ENCODE measurements at places on chromosomes 1 and 21.

- no peak for DNase-seq
Measured at GRCh38 chr1:37246631-37247030, 212.3 kb upstream of the GRIK3 start.

DNA sequence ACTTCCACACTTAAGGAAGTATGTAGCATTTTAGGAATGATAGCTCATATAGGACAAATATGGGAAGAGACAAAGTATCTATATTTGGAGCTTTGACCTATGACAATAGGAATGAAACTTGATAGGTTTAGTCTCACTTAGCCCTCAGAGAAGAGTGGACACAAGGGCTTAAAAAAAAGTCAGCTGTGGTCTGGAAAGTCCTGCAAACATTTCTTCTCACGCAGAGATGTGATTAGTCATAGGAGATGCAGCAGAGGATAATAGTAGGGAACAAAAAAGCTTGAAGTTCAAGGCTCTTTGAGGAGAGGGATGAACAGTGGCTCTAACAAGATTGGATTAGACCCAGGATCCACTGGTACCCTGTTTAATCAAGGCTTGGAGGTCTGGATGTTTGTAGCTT, 14.8 kb upstream of the RNF220 start:
- DNase-seq: no peak

GRCh38 chr1:244089561-244089960, 38.5 kb downstream of the ZBTB18 start:
- no peak for DNase-seq

DNA sequence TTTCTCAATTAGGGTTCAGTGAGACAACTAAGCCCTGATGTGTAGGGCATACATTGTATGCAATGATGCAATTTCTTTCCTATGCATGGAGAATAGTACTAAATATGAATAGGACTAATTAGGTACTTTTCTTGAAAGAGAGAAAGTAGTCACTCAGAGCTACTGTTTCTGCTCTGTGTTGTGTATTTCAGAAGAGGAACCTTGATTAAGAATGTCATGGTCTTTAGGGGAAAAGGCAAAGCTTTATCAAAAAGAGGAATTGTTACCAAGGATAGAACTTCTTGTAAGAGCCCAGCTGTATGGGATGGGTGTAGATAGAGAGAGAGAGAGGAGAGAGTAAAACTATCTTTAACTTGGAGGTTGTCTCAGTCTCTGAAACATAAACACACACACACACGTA, 49.1 kb downstream of the HLX start:
- DNase-seq: no peak

DNA sequence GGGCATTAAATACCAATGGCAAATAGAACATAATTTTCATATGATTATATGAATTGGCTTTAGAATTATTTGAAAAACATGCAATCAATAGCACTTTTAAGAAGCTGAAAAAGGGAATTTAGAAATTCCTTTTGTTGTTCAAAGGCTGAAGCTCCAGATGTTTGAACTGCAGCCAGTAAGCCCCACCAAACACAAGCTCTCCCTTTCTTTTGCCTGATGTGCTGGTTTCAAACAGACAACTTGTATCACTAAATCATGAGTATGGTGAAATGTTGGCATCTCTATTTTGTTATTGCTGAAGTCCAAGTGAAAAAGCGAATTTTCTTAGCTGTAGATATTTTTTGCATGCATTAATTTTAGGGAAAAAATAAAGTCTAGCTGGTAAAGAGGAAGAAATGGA, 27.5 kb upstream of the NCAM2 start:
- peak; percentile 0 for DNase-seq

DNA sequence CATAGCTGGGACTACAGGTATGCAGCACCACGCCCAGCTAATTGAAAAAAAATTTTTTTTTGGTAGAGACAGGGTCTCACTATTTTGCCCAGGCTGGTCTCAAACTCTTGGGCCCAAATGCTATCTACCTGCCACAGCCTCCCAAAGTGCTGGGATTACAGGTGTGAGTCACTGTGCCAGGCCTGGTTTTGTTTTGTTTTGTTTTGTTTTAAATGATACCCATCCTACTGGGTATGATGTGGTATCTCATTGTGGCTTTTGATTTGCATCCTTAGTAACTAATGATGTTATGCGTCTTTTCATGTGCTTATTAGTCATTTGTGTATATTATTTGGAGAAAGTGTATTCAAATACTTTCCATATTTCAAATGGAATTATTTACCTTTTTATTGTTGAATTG, 142.3 kb downstream of the VPS13D start:
- DNase-seq: no peak

DNA sequence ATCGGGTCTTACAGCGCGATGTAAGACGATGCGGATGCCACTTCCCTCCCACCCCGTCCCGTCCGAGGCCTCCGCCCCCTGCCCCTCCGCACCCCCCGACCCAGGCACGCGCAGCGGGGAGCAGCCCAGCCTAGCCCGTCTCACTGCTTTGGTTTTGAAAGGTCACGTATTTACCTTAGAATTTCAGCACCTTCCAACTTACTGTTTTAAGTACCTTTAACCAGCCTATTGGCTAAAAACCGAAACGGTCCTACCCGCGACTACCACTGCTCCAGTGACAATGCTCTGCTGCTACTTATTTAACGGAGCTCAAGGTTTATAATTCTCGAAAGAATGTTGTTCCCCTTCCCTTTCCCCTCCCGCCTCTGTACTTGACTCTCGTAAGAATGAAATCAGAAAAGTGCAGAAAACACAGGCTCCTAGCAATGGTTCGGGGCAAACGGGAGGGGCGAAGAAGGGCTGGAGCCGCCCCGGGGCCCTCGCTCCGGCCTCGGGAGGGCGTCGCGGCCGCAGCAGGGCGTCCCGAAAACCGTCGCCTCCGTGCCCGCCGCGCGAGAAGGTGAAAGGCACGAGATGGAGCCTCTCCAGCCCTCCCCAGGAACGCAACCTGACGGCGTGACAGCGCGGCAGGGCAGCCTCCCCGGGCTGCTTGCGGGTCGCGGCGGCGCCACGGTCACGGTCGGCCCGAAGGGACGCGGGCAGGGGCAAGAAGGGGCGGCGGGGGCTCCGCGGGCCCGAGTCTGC, 667 bp downstream of the TMEM50B start:
- DNase-seq: no peak

GRCh38 chr1:222404710-222405109, 143.2 kb downstream of the HHIPL2 start:
- DNase-seq: no peak

DNA sequence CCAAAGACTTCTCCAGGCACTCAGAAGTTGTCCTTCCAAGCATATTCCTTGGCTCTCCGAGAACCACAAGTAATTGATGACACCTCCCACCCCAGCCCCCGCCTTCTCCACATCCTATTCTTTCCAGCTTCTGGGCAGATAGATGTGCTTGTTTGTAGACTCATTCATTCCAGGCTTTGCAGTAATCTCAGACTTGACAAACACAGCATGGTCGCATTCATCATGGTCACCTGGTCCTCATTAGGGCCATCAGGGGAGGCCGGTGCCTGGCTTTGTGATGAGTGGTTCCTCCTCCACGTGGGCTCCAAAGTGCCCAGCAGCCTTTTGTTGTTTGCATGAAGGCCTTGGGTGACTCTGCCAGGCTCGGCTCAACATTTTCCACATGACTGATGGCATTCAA, 28.5 kb upstream of the KCNE2 start:
- DNase-seq: no peak

- DNase-seq: no peak
Measured at GRCh38 chr1:196136396-196136795, 471.8 kb downstream of the KCNT2 start.

DNA sequence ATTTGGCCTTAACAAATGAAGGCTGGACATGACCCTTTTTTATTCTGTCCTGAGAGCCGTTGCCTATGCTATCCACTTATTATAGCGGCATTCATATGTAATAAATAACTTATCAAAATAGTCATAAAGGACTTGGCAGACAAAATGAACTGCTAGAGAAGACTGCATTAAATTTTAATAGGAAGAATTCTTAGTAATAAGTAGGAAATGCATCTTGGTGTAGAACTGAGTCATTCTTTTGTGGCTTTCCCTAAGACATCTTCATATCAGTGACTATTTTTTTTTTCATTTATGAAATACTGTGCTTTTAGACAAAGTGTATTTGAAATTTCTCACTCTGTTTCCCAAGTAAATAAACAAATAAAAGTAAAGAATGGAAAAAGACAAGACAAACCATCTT, 45.6 kb downstream of the PBX1 start:
- DNase-seq: no peak

- DNase-seq: no peak
Measured at GRCh38 chr1:36514501-36514900, 31.8 kb upstream of the CSF3R start.

GRCh38 chr1:50419907-50420677, 3.2 kb downstream of the DMRTA2 start:
- no peak for DNase-seq

GRCh38 chr1:211630236-211631081, 45.0 kb downstream of the NEK2 start:
- DNase-seq: no peak

- no peak for DNase-seq
Measured at GRCh38 chr1:237712082-237712481, 178.6 kb downstream of the ZP4 start.

DNA sequence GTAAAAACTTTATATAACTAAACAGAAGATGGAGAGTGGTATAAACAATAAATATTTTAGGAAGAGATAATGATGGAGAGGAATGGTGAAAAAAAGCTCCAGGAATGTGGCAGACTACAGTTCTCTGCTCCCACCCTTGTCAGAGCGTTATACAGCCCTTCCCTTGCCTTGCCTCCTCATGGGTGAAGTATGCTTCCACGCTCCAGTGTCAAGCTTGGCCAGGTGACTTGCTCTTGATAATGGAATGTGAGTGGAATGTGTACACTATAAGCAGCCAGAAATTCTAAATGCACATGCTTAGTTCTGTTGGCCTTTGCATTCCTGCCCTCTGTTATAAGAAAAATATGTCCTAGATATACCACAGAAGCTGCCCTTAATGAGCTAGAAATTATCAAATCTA, 24.7 kb upstream of the POGK start:
- DNase-seq: no peak

GRCh38 chr21:46122758-46123683, 25.1 kb downstream of the COL6A2 start:
- DNase-seq: no peak

GRCh38 chr1:45282351-45282750, 44.3 kb upstream of the HPDL start:
- DNase-seq: no peak

GRCh38 chr1:113579256-113580018, 179.8 kb downstream of the PHTF1 start:
- no peak for DNase-seq

GRCh38 chr1:223105568-223105967, 37.5 kb downstream of the TLR5 start:
- DNase-seq: no peak

- DNase-seq: no peak
Measured at GRCh38 chr1:42756956-42757891, 9.6 kb downstream of the P3H1 start.

GRCh38 chr21:44987886-44988606, 48.2 kb downstream of the SLX9 start:
- DNase-seq: no peak

GRCh38 chr1:8684590-8684989, 132.8 kb downstream of the RERE start:
- no peak for DNase-seq

- DNase-seq: no peak
Measured at GRCh38 chr1:27526569-27527222, 36.7 kb upstream of the WASF2 start.

GRCh38 chr1:66563094-66563800, 29.3 kb downstream of the SGIP1 start:
- no peak for DNase-seq

DNA sequence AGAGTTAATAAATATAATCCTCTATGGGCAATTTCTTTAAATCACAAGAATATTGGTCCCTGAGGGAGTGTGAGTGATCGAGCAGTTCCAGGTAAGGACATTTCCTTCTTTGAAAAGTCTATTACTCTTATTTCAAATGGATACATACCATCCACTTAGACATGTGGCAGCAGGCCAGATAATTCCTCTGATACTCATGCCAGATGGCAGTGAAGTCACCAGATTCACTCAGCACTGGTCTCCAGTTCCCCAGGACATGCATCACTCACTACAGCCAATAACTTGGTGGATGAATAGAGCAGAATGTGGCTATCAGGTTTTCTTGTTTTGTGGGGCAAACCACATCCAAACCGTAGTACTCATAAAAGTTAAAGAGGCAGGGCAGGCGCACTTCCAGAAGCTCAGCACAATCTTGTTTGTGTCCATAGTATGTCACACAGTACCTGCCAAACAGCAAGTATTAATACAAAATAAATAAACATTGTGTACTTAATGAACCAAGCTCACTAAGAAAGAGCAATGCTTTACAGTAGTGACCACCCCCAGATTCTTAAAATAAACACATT, 74.2 kb upstream of the CD53 start:
- no peak for DNase-seq

DNA sequence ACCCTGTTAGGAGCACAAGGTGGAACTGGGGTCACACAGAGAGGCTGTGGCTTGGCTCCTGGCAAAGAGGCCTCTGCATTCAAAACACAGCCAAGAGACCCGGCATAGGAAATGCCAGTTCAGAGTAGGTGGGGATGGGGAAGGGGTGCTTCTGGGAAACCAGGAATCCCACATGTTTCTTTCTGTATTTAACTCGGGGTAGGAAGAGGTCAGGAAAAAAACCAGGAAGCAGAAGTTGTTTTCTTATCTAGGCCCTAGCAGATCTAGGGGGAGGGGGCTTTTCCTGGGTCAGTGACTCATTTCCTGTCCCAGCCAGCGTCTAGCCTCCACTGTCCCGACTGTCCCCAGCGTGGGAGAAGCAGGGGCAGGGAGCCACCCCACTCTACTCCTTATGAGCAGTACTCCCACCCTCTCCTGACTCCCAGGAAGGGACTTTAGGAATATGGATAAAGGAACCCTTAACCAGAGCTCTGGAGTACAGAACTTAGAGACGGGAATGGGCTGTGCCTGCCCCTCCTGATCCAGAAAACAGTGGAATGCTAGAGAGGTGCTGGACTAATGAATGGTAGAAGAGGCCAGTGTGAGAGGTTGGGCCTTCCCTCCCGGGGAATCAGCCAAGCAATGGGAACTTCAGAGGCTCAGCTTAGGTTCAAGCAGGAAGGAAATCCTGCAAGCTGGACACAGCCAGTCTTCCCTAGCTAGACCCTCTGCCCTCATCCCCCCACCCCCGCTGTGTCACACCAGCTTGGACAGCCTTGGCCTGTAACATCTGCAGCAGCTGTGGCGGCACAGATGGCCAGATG, 5.7 kb downstream of the FHL3 start:
- no peak for DNase-seq

- no peak for DNase-seq
Measured at GRCh38 chr1:203084588-203085527, 954 bp downstream of the MYOG start.

GRCh38 chr1:245197911-245198379, 43.2 kb downstream of the KIF26B start:
- no peak for DNase-seq

GRCh38 chr1:153770797-153771196, 4.4 kb upstream of the SLC27A3 start:
- DNase-seq: no peak

GRCh38 chr1:21355956-21356355, 65.7 kb upstream of the ECE1 start:
- no peak for DNase-seq

All from substantia nigra (tissue), 51 donors.